ENCODE measurements at places on chromosomes 6 and 20. TPM values are rescaled to one million over a fixed set of nuclear protein-coding genes. Genes with fewer than 3 reads are reported as not detected.

The ZMYND8 gene
- 102 TPM for total RNA-seq

GRCh38 chr6:129513471-129513870 is 196.5 kb downstream of the ARHGAP18 start:
- no peak for DNase-seq

- DNase-seq, result no peak
Observed at GRCh38 chr6:25717866-25718740, 36.4 kb upstream of the SLC17A4 start.

DNA sequence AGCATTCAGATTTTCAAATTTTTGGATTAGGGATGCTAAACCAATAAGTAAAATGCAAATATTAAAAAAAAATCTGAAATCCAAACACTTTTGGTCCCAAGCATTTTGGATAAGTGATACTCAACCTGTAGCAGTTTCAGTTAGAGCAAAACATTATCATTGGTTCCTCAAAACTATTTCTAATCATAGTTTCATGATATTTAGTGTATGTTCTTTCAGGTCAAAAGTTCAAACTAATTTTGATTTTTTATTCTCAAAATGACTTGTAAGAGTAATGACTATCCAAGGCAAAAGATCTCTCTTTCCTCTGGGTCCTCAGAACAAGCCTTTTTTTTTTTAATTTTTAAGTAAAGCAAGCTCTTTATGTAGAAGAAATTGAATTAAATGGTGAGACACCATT is 64.0 kb upstream of the TFB1M start:
- no peak for DNase-seq

DNA sequence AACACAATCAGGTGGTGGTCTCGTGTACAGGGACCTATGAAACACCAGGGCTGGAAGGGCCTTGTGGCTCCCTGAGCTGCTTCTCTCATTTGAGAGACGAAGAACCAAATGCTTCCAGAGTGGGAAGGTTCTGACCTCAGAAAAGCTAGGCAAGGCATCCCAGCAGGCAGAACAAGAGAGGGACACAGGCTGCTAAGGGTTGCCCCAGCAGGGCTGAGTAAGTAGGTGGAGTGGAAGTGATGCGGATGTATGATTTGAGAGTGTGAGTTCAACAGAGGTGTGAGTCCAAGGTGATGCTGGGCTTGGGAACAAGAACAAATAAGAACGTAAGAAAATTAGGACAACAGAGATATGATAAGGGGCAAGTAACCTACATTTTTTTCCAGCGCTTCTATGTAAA is 147.8 kb downstream of the BACH2 start:
- DNase-seq, result no peak

DNA sequence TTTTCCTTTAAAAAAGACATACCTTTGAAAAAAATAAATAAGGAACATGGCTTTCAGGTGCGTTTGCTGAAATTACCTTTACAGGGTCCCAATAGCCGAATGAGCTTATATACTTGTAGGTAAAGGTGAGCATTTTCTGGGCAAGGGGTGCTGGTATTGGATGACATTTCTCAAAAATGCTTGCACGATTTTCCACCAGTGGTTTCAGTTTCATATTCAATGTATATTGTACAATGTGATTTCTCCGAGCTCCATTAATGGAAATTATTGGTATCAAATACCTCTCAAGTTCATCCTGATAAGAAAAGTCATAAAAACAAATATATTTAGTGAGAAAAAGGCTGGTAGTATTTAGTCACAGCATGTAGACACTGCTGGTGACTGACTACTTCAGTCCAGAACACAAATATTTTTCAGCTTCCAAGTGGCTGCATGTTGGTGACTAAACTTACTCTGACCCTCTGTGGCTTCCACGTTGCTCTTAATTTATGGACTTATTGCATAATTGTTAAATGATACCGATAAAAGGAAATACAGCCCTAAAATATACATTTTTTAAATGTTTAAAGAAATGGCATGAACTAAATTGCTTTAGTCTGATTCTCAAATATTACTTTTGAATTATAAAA is 32.9 kb upstream of the ZBTB24 start:
- DNase-seq, result no peak

The C20orf202 gene
- total RNA-seq, result 0.26 TPM

DNA sequence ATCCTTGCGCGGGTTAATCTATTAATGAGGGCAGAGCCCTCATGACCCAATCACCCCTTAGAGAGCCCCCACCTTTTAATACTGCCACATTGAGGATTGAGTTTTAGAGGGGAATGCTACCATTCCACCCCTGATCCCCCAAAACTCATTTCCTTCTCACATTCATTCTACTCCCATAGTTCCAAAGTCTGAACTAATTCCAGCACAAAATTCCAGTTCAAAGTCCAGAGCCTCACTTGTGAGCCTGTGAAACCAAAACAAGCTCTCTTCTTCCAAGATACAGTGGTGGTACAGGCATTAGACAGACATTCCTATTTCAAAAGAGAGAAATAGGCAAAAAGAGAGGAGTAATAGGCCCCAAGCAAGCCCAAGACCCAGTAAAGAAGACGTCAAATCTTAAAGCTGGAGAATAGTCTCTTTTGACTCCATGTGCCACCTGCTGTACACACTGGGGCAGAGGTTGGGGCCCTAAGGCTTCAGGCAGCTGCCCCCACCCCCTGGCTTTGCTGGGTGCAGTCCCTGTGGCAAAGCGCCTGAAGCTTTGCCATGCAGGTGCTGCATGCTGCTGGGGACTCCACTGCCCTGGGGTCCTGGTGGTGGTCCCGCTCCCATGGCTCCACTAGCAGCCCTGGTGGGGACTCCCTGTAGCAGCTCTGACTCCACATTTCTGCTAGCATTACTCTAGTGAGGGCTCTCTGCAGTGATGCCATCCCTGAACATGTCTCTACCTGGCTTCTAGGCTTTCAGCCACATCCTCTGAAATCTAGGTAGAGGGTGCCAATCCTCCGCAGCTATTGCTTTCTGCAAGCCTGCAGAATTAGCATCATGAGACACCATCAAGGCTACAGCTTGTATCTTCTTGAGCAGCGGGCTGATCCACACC is 41.3 kb downstream of the RSPH3 start:
- no peak for DNase-seq

DNA sequence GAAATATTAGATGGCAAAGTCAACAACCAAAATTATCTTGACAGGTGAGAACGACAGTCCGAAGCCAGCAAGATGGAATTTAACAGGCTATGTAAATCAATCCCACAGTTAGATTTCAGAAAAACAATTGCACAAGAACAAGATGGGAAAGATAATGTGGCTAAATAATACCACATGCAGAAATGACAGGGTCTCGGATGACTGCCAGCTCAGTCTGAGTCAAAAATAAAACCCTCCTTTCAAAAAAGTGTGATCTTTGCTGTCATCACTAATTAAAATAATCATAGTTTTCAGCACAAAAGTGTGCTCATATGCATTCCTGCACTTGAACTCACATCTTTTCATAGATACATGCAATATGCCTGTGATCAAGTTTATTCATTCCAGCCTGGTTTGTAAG is 25.9 kb downstream of the FOXQ1 start:
- no peak for DNase-seq

DNA sequence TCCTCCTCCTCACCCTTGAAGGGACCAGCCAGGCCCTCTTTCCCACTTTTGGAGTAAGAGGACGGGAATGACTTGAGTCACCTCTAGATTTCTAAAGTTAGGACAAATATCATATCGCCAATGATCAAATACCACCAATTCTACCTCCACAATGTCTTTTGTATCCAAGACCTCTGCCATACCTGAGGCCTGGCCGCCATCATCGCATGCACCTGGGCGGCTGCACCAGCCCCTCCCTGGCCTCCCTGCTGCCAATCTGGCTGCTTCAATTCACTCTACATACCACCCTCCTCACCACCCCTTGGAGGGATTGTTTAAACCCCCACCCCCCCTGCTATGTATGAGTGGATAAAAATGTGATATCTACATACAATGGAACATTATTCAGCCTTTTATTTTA is 75.0 kb upstream of the RALY start:
- no peak for DNase-seq

The C6orf163 gene
- total RNA-seq, result 5.7 TPM

The EYS gene
- 0.46 TPM for total RNA-seq

The SLC17A2 gene
- total RNA-seq, result not detected

The GMPR gene
- total RNA-seq, result 1.3 TPM

The WFDC5 gene
- total RNA-seq, result not detected

DNA sequence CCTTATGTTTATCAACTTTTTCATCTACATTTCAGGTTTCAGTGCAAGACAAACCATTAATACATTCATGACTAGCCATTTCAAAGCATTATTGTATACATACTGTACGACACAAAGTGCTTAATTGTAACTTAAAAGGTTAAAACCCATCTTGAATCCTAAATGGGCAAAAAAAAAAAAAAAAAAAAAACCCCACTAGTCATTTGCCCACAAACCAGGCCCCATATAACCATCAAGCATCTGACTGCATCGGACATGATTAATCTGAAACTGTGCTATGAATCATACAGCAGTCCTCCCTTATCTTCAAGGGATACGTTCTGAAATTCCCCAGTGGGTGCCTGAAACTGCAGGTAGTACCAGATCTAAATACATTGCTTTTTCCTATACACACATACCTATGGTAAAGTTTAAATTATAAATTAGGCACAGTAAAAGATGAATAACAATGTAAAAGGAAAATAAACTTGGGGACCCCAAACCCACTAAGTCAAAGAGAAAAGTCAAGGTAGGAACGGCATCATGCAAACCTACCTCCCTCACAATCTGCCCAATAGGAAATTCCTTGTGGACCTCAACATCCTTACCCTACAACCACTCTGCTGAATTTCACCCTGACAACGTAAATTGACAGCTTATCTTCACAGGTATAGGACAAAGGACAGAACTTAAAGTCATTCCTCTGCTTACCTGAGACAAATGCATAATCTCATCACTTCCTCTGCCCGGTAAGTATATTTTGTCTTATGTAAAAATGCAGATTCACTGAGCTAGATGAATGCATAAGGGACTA is 14.3 kb downstream of the B4GALT5 start:
- no peak for DNase-seq

- DNase-seq, result no peak
Observed at GRCh38 chr6:51398793-51399192, 580.1 kb downstream of the TFAP2B start.

DNA sequence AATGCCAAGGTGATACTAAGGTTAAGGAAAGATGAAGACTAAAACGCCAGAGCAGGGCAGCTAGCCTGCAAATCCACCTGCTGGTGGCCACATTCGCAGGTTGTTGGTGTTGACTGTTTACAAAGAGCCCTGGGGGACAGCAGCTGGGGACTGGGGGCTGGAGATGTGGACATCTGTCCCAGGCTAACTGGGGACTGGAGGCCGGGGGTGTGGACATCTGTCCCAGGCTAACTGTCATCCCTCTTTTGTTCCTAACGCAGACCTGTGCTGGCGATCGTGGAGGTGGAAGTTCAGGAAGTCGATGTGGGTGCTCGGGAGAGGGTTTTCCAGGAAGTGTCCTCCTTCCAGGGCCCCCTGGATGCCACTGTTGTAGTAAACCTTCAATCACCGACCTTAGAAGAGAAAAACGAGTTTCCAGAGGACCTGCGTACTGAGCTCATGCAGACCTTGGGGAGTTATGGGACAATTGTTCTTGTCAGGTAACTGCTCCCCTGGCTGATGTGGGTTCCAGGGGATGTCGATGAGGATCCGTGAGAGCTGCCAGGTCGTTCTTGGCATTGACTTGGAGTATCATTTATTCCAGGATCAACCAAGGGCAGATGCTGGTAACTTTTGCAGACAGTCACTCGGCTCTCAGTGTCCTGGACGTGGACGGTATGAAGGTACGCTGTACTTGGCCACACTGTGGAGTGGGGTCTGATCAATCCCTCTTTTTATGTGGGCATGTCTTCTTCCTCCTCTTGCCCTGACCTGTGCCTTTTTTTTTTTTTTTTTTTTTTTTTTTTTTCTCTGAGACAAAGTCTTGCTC is 87.0 kb downstream of the SERAC1 start:
- no peak for DNase-seq

DNA sequence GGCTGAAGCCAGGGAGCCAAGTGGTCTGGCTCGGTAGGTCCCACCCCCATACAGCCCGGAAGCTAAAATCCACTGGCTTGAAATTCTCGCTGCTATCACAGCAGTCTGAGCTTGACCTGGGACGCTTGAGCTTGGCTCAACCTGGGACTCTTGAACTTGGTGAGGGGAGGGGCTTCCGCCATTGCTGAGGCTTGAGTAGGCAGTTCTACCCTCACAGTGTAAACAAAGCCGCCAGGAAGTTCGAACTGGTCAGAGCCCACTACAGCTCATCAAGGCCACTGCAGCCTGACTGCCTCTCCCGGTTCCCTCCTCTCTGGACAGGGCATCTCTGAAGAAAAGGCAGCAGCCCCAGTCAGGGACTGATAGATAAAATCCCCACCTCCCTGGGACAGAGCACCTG is 1337.7 kb downstream of the HACE1 start:
- DNase-seq, result no peak

- DNase-seq, result no peak
Observed at GRCh38 chr6:55617272-55617671, 38.3 kb upstream of the HMGCLL1 start.

DNA sequence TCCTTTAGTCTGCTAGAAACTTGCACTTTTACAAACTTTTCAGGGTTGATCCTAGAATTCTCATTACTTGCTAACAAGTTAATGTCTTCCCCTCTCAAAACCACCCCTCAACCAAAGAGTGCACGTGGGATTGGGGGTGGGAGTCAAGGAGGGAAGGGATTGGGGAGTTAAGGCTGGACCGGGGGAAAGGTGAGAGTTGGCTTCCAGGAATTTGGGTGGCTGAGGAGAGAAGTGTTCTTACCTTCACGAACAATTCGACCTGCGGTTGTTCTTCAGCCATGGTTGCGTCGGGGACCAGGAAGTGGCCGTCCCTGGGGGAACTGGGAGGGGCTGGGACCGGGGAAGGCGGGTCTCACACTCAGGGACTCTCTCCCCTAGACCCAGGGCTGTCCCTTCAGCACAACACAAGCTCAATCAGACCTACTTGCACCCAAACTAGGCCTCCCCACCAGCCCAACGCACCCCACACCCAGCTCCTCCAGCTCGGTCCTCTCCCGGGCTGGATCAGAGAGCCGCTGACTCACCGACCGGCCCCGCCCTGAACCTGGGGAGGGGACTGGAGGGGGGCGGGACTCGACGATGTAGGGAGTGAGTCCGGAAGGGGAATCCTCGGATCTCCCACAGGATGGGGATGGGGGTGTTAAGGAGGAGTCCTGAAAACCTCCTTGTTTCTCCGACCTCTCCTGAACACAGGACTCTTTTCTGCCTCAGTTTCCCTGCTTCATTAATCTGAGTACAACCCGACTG is at the start of gene CLIC1:
Gene CLIC1, minus strand, starts transcription at position 510 of the 747 bp plus-strand sequence. Its CDS starts 230 bp downstream, at position 280.
- DNase-seq, result peak; percentile 35

The KCNQ2 gene
- 14.6 TPM for total RNA-seq

DNA sequence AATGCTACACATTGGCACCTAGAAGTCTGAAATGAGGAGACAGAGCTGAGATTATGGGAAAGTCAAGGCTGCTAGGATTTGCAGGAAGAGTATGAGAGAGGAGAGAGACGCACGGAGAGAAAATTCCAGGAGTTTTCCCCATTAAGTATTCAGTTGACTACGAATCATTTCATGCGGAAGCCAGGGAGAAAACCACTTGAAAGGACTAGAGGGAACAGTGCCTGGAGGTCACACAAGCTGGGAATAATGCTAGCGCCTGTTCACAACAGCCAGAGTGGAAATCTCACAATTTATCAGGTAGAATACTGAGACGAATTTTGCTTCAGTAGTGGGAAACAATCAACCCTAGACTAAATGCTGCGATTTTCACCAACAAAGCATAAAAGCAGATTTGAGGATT is 118.6 kb downstream of the MOXD1 start:
- DNase-seq, result no peak

The TAAR8 gene
- total RNA-seq, result not detected

- no peak for DNase-seq
Observed at GRCh38 chr6:24504649-24505586, 10.1 kb downstream of the ALDH5A1 start.

The GRIK2 gene
- 6.3 TPM for total RNA-seq
